ENCODE measurements at places on chromosomes 3 and 15.

DNA sequence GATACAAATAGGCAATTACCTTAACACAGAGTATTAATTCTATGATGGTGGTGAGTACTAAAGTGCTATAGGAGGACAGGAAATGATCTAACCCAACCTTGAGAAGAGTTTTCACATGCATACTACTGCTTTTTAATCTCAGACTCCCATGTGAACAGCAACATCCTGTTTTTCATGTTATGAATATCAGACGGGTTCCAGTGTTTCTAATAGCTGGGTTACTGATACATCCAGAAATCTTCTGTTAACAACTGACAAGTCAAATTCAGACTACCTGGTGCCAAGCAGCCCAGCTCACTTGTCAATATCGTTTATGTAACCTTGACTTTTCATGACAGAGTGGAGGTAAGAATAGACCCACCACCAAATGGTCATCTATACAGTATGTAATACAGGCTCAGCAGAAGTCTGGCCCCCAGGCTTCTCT, 220.2 kb upstream of the COL8A1 start:
- DNase-seq: no peak

DNA sequence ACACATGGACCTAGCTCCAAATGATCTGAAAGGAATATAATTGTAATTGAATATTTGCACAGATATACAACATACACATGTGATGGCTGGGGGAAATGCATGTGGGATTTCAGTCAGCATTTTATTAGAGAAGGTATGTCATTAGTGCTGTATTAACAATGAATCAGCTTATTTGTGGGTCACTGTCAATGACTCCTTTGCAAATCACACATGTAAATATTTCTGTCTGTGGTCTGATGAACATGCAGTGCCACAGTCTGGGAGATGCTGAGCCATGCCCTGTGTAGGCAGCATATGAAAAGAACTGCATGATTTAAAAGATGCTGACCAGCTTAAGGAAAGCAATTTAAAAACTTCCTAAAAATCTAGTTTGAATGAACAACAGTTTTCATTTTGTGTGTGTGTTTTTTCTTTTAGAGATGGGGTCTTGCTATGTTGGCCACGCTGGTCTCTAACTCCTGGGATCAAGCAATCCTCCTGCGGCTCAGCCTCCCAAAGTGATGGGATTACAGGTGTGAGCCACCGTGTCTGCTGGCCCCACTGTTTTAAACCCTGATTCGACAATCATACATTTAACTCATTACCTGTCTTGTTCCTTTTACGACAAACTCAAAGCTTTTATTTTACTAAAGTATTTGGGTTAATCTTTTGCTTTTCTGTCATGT, 803 bp upstream of the B3GNT5 start:
- peak; percentile 34 for DNase-seq

DNA sequence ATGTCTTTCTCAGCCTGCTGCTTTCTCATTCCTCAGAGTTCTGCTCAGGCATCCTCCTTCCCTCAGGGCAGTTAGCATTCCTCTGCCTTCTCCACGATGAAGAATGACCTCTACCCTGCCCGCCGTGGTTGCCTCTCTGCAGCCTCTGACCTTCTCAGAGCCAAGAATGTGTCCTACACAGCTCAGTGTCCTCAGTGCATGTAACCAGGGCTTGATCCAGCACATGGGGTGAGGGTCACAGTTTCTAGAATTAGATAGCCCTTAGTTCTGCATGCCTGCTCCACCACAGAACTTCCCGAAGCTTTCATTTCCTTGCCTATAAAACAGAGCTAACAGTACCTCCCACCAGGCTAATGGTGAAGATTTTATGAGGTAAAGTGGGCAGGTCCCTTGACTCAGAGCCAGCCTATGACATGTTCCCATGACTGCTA, 182.1 kb downstream of the CLSTN2 start:
- DNase-seq: no peak

DNA sequence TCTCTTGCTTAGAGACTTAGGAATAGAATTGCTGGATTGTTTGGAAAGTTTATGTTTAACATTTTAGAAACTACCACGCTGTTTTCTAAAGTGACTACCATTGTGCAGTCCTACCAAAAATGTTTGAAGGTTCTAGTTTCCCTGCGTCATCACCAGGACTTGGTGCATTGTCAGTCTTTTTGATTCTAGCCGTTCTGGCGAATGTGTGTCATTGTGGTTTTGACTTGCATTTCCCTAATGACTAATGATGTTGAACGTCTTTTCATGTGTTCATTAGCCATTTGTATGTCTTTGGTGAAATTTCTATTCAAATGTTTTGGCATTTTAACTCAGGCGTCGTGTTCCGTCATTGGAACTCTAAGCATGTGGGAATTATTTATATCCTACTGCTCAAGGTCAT, 58.0 kb downstream of the CHD2 start:
- peak; percentile 39 for DNase-seq

GRCh38 chr3:38365469-38366062, 19.0 kb downstream of the XYLB start:
- DNase-seq: no peak

GRCh38 chr15:51782357-51782896, 31.0 kb downstream of the TMOD2 start:
- peak; percentile 7 for DNase-seq

- no peak for DNase-seq
Observed at GRCh38 chr15:81516012-81516411, 142.0 kb upstream of the TMC3 start.

DNA sequence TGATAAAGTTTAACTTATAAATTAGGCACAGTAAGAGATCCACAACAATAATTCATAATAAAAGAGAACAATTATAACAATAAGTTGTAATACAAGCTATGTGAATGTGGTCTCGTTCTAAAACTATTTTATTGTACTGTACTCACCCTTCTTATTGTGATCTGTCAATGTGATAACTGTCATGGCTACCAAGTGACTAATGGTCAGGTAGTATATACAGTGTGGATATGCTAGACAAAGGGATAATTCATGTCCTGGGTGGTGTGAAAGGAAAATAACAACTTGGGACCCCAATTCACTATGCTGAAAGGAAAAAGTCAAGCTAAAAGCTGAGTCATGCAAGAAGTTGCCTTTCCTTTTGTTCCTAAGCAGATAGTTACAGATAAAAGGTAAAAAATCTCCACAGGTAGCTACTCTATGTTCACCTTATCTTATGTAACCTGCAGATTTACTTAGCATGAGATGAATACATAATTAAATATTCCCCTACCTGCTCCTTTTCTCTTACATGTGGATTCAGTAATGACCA, 10.7 kb upstream of the CYP8B1 start:
- no peak for DNase-seq

- no peak for DNase-seq
Observed at GRCh38 chr3:95235916-95236315, 1173.1 kb downstream of the NSUN3 start.

GRCh38 chr3:173266441-173266840, 125.4 kb upstream of the SPATA16 start:
- no peak for DNase-seq

Measured in inflammatory macrophage (primary cell).